ENCODE measurements at places on chromosomes 2 and 18. TPM values are rescaled to one million over a fixed set of nuclear protein-coding genes. Genes with fewer than 3 reads are reported as not detected.

- H3K4me1 ChIP-seq: peaks cover 12% of the 10 kb centered on the region
- H3K36me3 ChIP-seq: no peaks in the 10 kb centered on the region
- H3K27ac ChIP-seq: no peak overlapping the region
- H3K27me3 ChIP-seq: no peaks in the 10 kb centered on the region
- H3K4me3 ChIP-seq: no peak overlapping the region
These were observed 9.4 kb upstream of the GPR17 start for GRCh38 chr2:127636248-127637235.

- DNase-seq: no peak
- no peaks in the 10 kb centered on the region for H3K36me3 ChIP-seq
- H3K4me1 ChIP-seq: peaks cover 37% of the 10 kb centered on the region
These were observed 46.9 kb upstream of the SMAD7 start for GRCh38 chr18:48997681-48997984.

- no peak overlapping the region for H3K4me3 ChIP-seq
- no peak overlapping the region for H3K27ac ChIP-seq
- no peaks in the 10 kb centered on the region for H3K4me1 ChIP-seq
- H3K36me3 ChIP-seq: no peaks in the 10 kb centered on the region
These were observed 19.8 kb downstream of the DTNA start for GRCh38 chr18:34729740-34730355.

DNA sequence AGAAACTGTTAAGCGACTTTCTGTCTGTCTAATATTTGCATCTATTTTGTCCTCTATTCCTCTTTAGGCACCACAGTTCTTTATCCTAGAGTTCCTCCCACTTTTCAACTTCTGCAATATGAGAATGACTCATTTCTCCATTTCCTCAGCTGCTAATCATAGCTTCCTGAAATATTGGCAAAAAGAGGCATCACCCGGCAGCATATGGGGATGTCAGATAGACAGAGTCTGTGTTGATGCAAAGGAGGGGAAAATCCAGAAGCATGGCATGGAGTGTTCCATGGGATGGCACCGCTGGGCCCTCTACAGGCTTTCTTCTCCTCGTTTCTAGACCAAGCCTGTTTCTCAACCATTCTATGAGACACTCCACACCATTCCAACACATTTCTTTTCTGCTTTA lies 93.4 kb downstream of the DOCK10 start:
- H3K4me3 ChIP-seq: no peak overlapping the region
- H3K27me3 ChIP-seq: no peaks in the 10 kb centered on the region
- peaks cover 10% of the 10 kb centered on the region for H3K4me1 ChIP-seq
- H3K36me3 ChIP-seq: no peaks in the 10 kb centered on the region

- H3K4me3 ChIP-seq: no peak overlapping the region
- H3K27me3 ChIP-seq: no peaks in the 10 kb centered on the region
- no peaks in the 10 kb centered on the region for H3K4me1 ChIP-seq
- H3K36me3 ChIP-seq: no peaks in the 10 kb centered on the region
These were observed 95.6 kb upstream of the THOC1 start for GRCh38 chr18:363301-364085.

GRCh38 chr2:86543335-86543734 lies 19.9 kb downstream of the CHMP3 start:
- no peak for DNase-seq
- H3K4me1 ChIP-seq: no peaks in the 10 kb centered on the region
- H3K4me3 ChIP-seq: no peak overlapping the region
- no peak overlapping the region for H3K27ac ChIP-seq
- H3K27me3 ChIP-seq: no peaks in the 10 kb centered on the region

DNA sequence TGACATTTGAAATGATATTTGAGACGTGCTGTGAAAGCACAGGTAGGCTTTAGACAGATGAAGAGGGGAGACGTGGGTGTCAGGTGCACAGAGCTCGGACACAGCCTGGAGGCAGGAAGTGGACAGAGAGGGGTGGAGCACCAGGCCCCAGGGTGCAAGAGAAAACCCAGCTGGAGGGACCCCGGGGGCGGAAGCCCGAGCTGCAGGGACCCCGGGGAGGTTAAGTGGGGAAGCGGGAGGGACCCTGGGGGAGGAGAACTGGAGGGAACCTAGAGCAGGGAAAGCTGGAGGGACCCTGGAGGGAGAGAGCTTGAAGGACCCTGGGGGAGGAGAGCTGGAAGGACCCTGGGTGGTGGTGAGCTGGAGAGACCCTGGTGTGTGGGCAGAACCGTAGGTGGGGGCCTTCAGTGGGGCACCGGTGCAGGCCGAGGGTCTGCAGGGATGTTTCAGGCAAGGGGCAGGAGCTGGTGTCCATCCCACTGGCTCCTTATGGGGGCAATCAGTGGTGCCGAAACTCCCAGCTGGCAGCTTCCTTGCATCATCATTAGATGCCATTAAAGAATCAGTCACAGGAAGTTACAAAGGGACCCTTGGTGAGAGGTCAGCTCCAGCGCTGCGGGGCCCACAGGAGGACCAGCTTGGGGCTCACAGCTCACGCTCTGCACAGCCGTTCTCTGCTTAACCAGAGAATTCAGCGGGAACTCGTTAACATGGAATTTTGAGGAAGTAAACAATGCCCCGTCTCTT lies 246.6 kb downstream of the EIPR1 start:
- H3K4me1 ChIP-seq: no peaks in the 10 kb centered on the region
- no peaks in the 10 kb centered on the region for H3K36me3 ChIP-seq
- no peak for DNase-seq

The DNAJC5G gene
- not detected for polyA plus RNA-seq

The LOXHD1 gene
- polyA plus RNA-seq: not detected

The CCDC68 gene
- 1.4 TPM for polyA plus RNA-seq

- DNase-seq: no peak
- H3K36me3 ChIP-seq: no peaks in the 10 kb centered on the region
- no peak overlapping the region for H3K27ac ChIP-seq
- no peaks in the 10 kb centered on the region for H3K27me3 ChIP-seq
These were observed 662.4 kb downstream of the GALR1 start for GRCh38 chr18:77911971-77912605.

The PARD3B gene
- 1.2 TPM for polyA plus RNA-seq

The TEKT4 gene
- polyA plus RNA-seq: not detected

The GGCX gene
- polyA plus RNA-seq: 34.3 TPM

The FIGN gene
- 2.9 TPM for polyA plus RNA-seq

DNA sequence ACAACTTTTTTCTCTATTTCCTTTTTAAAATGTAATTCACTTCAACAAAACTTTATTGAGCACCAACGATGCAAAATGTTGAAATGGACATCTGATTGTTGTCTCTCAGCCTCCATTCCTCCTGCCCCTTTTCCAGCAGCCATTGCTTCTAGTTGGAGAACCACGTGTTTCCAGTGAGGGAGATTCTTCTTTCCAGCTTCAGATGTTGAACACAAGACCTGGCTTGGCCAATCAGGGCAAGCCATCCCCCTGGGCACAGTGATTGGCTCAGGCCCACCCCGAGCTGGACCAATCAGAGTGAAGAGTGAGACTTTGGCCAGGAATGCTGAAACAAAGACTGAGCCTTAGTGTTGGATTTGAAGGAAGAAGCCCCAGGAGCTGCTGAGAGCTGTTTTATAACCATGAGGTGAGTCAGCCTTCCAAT lies 59.0 kb downstream of the E2F6 start:
- DNase-seq: no peak
- no peaks in the 10 kb centered on the region for H3K36me3 ChIP-seq
- H3K4me3 ChIP-seq: no peak overlapping the region
- H3K27me3 ChIP-seq: no peaks in the 10 kb centered on the region
- no peak overlapping the region for H3K27ac ChIP-seq

DNA sequence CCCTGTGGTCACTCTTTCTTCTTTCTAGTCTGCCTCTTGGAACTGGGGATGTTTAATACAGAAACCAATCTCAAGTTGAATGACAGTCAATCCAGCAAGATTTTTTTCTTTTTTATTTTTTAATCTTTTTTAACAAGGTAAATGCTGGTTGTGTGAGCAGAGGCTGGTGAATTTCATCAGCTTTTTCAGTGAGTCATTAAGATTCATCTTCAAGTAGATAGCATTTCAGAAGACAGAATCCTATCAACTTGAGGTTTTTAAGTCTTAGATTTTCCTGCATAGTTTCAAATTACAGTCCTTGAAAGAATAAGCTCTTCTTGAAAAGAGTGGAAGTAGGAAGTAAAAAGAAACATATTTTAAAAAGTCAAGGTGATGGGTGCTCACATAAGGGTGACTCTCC lies 12.4 kb downstream of the SLC8A1 start:
- peaks cover 24% of the 10 kb centered on the region for H3K4me1 ChIP-seq
- no peak for DNase-seq
- no peaks in the 10 kb centered on the region for H3K36me3 ChIP-seq
- H3K4me3 ChIP-seq: no peak overlapping the region
- no peaks in the 10 kb centered on the region for H3K27me3 ChIP-seq
- H3K27ac ChIP-seq: peak overlapping the region; percentile 29

DNA sequence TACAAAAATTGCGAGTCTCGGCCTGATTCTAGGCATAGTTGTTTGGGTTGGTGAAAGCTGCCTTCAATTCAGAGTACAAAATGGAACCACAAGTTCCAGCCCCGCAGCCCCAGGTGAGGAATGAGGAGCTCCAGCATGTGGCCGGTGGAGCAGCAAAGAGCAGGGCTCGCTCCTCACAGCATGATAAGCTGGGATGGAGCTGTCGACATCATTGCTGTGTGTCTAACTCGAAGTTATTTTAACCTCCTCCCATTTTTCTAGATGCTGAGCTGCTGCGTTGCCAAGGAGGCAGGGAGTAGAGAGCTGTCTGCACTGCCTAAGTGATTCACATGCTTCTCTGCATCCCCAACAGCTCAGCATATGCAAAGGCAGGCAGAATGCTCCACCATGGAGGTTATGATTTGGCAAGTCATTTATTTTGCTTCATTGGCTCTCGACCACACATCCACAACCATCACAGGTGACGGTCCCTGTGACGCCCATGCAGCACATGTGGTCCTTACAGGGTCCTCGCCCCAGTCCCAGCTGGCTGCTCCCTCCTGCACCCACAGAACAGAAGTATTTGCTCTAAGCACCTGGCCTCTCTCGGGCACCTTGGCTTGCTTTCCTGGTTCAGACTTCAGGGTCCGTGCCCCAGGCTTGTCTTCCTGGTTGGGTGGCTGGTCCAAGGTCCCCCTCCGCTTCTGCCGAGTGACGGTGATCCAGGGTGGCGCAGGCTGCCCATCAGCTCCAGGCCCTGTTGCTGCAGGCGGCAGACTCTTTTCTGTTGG lies 66.0 kb upstream of the MGAT4A start:
- DNase-seq: no peak
- H3K4me1 ChIP-seq: peaks cover 23% of the 10 kb centered on the region
- no peaks in the 10 kb centered on the region for H3K27me3 ChIP-seq
- H3K4me3 ChIP-seq: no peak overlapping the region
- no peak overlapping the region for H3K27ac ChIP-seq
- H3K36me3 ChIP-seq: no peaks in the 10 kb centered on the region

DNA sequence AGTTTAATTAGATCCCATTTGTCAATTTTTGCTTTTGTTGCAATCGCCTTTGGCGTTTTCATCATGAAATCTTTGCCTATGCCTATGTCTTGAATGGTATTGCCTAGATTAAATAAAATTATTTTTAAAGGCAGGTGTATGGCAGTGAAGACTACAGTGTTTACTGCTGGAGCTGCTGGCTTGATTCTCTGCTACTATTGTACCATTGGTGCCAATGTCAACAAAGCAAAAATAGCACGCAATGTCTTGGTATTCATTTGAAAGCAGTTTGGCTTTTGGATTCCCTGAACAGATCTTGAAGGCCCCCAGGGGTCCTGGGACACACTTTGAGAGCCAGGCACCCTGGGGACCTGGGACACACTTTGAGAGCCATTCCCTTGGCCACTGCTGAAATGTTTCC lies 125.4 kb upstream of the ACKR3 start:
- H3K36me3 ChIP-seq: no peaks in the 10 kb centered on the region
- no peak for DNase-seq
- no peak overlapping the region for H3K4me3 ChIP-seq
- no peak overlapping the region for H3K27ac ChIP-seq
- peaks cover 2% of the 10 kb centered on the region for H3K4me1 ChIP-seq

DNA sequence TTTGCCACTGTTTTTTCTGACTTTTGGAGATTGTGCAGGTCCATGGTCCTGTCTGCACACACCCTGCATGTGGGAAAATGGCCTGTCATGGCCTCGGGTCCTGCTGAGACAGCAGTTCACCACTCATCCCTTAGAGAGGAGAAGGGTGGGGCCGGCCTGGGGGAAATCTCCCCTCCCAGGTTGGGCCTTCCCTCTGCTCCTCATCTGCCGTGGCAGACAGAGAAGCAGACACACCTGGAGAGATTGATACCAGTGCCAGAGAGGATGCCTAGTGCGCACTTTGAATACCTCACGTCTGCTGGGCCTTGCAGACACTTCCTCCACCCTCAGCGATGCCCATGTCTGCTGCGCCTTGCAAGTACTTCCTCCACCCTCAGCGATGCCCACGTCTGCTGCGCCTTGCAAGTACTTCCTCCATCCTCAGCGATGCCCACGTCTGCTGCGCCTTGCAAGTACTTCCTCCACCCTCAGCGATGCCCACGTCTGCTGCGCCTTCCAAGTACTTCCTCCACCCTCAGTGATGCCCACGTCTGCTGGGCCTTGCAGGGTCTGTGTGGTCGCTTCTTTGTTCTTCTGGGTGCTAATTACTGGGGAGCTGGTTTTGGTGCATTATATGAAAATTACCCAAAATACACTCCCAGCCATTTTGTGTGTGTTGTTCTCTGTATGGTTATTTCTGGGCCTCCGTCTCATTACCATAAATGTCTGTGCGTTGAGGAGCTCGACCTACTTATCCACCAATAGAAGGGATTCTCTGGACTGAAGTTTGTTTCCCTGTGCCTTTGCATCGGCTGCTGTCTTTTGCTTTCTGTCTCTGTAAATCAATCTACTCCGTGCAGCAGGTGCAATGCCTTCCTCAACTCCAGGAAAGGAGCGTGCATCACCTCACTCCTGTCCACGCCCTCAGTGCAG lies 186.9 kb upstream of the PXDN start:
- H3K27ac ChIP-seq: no peak overlapping the region
- H3K27me3 ChIP-seq: no peaks in the 10 kb centered on the region
- no peaks in the 10 kb centered on the region for H3K36me3 ChIP-seq

DNA sequence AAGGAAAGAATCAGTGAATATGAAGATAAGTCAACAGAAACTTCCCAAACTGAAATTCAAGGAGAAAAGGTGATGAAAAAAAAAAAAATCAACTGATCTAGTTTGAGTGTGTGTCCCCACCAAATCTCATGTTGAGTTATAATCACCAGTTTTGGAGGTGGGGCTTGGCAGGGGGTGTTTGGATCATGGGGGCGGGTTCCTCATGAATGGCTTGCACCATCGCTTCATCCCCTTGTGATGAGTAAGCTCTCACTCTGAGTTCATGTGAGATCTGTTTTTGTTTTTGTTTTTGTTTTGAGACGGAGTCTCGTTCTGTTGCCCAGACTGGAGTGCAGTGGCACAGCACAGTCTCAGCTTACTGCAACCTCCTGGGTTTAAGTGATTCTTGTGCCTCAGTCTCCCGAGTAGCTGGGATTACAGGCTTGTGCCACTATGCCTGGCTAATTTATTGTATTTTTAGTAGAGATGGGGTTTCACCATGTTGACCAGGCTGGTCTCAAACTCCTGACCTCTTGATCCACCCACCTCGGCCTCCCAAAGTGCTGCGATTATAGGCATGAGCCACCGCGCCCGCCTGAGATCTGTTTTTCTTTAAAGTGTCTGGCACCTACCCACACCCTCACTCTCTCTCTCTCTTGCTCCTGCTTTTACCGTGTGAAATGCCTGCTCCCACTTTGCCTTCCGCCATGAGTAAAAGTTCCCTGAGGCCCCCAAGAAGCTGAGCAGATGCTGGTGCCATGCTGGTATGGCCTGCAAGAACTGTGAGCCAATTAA lies 4.0 kb upstream of the SLC66A2 start:
- peaks cover 10% of the 10 kb centered on the region for H3K4me1 ChIP-seq
- peaks cover 2% of the 10 kb centered on the region for H3K36me3 ChIP-seq
- H3K27me3 ChIP-seq: no peaks in the 10 kb centered on the region
- no peak overlapping the region for H3K27ac ChIP-seq
- DNase-seq: no peak

- no peaks in the 10 kb centered on the region for H3K27me3 ChIP-seq
- H3K4me3 ChIP-seq: no peak overlapping the region
- H3K4me1 ChIP-seq: peaks cover 34% of the 10 kb centered on the region
- H3K36me3 ChIP-seq: no peaks in the 10 kb centered on the region
These were observed 149.1 kb downstream of the ANTXR1 start for GRCh38 chr2:69162057-69162456.

The ASIC4 gene
- polyA plus RNA-seq: not detected
